ENCODE measurements at places on chromosomes 5 and 9. TPM values are rescaled to one million over a fixed set of nuclear protein-coding genes. Genes with fewer than 3 reads are reported as not detected.

DNA sequence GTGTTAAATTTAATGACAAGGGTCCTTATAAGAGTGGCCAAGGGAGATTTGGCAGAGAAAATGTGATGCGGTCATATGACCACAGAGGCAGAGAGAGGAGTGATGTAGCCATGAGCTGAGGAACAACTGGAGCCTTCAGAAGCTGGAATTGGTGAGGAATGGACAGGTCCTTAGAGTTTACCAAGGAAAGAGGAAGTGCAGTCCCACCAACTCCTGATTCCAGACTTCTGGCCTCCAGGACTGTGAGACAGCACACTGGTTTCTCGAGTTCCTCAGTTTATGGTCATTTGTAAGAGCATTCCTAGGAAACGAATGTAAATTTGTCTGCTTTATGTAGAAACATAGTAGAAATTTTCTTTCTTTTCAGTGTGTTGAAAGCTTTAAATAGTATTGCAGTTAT is 410.1 kb downstream of the CDH18 start:
- DNase-seq: no peak
- no peaks in the 10 kb centered on the region for H3K27me3 ChIP-seq
- no peak overlapping the region for H3K27ac ChIP-seq
- H3K4me1 ChIP-seq: no peaks in the 10 kb centered on the region
- H3K4me3 ChIP-seq: no peak overlapping the region

GRCh38 chr5:140253985-140254384 is 48.9 kb downstream of the PFDN1 start:
- H3K27ac ChIP-seq: no peak overlapping the region
- H3K4me3 ChIP-seq: no peak overlapping the region
- no peaks in the 10 kb centered on the region for H3K27me3 ChIP-seq
- DNase-seq: no peak

DNA sequence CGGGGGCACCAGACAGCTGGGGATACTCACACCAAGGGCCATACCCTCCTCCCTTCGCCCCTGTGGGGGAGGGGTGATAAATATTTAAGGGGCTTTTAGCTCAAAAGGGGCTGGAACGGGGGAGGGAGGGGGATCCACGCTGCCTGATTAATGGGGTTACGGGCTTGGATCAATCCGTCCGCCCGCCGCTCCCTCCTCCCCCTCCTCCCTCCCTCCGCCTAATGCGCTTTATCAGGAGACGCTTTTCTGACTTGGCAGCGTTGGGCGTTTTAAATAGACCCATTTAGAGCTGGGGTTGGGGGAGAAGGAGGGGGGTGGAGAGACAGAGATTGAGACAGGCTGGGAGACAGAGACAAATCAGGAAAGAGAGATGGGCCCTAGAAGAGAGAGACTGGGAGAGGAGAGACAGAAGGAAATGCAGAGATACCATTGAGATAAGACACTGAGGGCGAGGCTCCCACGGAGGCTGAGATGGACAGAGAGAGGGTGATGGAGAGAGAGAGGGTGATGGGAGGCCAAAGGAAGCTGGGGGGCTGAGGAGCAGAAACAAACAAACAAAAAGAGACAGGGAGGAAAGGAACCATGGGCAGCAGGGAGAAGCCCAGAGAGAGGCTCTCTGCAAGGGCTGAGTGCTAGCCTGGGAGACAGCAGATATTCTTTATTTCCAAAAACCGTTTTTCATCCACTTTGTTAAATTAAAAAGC is 10.3 kb downstream of the CNTFR start:
- no peaks in the 10 kb centered on the region for H3K36me3 ChIP-seq
- H3K4me3 ChIP-seq: no peak overlapping the region
- peaks cover 10% of the 10 kb centered on the region for H3K4me1 ChIP-seq
- H3K27ac ChIP-seq: no peak overlapping the region
- DNase-seq: no peak
- H3K27me3 ChIP-seq: no peaks in the 10 kb centered on the region

DNA sequence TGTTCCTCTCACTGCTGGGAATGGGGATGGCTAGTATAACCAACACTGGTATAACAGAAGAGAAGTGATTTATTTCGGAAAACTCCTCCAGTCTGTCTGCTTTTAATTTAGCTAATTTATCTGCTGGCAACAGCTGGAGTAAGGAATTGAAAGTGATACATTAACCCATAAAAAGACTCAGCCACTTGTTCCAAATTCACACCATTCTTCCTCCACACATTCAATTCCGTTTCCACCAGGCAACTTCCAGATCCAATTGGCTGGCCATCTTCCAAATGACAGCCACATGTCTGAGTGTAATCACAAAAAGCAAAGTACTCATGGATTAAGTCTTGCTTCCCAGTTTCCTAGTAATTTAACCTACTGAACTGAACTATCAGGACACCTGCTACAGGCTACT is 77.1 kb upstream of the RETREG1 start:
- no peaks in the 10 kb centered on the region for H3K27me3 ChIP-seq
- H3K36me3 ChIP-seq: no peaks in the 10 kb centered on the region

Gene HMGCS1
- 29.2 TPM for total RNA-seq

Gene NXNL2
- 52.4 TPM for total RNA-seq
